SK-N-DZ (cell line): ENCODE measurements at places on chromosomes 11 and 22.

DNA sequence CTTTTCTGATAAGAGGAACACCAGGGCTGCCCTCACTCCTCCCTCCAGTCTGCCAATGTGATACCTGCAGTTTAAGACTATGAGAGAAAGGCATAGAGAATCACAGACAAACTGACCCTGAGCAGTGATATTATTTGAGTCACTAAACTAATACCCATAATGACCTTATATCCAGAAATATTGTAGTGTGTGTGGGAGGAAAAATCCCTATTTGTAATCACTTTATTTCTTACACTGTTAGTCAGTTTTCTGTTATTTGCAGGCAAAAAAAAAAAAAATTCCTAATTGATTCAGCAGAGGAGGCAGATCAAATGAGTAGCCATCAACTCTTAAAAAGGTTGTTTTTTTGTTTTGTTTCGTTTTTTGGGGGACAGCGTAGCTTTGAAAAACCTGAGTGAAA is 82.5 kb downstream of the MAML2 start:
- DNase-seq: no peak

GRCh38 chr11:117826190-117826570 is 1.6 kb upstream of the FXYD2 start:
- no peak for DNase-seq

GRCh38 chr22:17990147-17990546 is 34.2 kb downstream of the MICAL3 start:
- no peak for DNase-seq

DNA sequence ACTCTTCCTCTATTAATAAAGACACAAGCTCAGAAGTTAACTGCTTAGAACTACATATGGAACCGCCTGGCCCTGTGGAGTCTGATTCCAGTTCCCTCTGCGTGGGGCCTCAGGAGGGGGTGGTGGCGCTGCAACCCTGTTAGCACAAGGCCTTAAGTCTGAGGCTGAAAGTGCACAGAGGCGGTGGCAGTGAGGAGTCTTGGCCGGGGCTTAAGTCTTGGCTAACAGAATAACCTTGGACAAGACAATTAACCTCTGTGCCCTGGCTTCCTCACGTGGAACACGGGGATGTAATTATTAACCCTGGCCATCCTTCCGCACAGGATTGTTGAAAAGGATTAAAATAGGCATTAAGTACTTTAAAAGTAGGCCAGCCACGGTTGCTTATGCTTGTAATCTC is 191.5 kb downstream of the CEP164 start:
- no peak for DNase-seq

DNA sequence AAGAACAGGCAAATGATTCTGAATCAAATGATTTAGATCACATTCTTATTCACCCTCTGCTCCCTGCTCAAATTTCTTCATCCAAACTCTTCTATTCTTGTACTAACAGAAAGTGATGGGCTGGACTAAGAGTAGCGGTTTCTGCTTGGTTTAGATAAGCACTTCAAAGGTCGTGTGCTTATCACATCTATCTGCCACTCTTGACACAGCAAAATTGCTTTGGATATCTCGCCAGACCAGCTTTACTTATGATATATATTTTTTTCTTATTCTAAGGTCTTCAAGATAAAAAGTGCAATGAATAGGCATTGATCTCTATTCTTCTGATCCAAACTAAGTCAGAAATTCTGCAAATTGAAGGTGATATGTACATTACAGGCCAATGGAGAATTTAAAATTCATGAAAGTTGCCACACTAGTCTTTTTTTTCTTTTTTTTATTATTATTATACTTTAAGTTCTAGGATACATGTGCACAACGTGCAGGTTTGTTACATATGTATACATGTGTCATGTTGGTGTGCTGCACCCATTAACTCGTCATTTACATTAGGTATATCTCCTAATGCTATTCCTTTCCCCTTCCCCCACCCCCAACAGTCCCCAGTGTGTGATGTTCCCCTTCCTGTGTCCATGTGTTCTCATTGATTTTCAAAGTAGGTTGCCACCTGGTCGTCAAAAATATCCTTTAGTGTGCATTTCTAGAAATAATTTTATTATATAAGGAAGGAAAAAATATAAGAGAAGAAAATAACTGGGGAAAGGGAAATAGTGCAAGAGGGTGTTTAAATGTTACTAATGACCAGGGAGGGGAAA is 1941.0 kb upstream of the RAG2 start:
- DNase-seq: no peak

DNA sequence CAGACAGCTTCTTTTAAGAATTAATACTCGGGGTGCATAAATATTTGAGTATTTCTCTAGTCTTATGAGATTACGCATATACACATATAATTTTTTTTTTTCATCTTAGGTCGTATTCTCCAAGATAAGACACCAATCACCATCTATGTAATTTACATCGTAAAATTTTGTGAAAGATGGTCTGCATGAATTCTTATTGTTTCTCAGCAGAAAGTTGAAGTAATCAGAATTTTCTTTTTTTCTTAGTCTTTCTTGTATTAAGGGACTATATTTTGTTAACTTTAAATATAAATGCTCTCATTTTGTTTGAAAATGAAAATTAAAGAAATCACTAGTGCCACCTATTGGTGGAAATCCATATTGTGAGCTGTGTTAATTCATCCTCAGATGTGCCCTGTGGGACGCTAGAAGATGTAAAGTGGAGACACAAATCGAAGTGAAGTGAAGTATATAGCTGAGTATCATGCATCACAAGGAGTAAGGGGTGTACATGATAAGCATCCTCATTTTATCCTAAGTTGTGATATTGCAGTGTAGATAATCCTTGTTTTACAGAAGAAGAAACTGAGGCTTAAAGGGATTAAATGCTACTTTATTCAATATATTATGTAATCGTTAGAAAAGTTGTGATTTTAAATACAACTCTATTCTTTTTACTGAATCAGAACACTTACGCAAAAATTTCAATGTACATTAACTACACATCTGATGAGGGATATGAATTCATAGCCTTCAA is 2084.3 kb downstream of the LRRC4C start:
- DNase-seq: peak; percentile 32

- DNase-seq: peak; percentile 10
Observed at GRCh38 chr11:15770798-15771414, 585.4 kb downstream of the SOX6 start.

DNA sequence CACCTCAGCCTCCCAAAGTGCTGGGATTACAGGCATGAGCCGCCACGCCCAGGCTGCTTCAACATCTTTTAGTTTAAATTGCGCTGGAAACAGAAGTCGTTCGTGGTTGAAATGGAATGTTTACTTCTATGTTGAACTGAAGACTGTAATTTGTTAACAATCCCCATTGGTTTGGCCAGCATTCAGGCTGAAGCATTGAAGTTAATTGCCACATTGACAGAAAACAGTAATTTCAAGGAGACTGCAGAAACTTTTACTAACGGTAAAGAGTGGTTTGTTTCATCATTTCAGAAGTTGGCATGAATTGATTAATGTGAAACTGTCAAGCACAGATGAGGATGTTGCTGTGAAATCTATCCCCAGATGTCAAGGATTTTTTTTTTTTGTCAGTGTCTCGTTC is 14.2 kb downstream of the AP5B1 start:
- no peak for DNase-seq

- DNase-seq: no peak
Observed at GRCh38 chr11:45089251-45089650, 57.2 kb upstream of the PRDM11 start.
